AG08396 (cell line): ENCODE measurements at places on chromosomes 16 and 17.
A peak's percentile ranks its signal among the peaks of the same experiment; 100 is the strongest.

DNA sequence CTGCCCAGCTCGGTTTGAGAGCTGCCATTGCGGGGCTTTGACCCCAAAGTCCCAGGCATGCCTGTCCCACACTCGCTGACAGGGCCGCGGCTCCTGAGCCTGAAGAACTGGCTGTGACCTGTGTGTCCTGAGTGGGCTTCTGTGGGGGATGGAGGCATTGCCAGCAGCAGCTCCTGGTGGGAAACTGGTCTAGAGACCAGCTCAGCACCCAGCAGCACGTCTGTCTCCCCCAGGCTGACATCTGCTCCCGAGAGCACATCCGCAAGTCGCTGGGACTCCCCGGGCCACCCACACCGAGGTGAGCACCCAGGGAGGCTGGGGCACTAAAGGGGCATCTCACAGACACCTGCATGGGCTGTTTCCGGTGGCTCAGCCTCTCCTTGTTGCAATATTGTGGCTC is 13.4 kb downstream of the ENDOV start:
- DNase-seq: no peak

DNA sequence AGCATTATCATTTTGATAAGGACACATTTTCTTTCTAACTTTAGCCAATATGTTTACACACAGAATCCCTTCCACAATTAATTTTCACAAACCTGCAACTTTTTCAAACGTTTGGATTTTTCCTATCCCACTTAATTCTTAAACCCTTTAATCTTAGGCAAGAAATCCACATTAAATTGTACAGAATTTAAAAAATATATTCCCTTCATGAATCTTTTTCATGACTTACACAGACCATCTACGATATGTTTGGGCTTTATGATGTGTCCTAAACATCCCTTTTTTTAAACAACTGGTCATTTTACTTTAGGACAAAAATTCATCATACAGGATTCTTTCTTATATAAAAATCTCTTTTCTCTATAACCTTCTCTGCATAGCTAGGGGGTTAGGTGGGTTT is 241.5 kb upstream of the CNTNAP4 start:
- DNase-seq: no peak

DNA sequence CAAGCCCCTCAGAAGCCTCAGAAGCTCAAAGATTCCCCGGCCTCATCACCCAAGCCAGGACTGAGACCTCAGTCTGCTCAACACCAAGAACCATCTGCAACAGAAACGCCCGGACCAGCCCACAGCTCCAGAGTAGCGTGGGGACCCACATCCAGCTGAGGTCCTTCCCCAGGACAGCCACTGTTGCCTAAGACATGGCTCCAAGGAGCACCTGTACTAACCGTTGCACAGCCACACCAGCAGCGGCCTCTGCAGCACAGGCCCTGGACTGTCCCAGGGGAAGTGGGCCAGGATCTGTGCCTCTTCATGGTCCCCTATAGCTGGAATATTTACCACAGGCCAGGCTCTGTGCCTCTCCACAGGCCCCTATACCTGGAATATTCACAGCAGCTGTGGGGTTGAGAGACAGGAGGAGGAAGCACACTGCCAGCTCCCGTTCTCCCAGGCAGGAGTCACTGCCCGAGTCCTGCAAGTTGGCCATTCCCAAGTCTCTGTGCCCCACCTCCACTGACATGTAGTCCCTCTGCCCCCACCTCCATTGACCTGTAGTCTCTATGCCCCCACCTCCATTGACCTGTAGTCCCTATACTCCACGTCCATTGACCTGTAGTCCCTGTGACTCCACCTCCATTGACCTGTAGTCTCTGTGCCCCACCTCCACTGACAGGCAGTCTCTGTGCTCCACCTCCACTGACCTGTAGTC is 38.5 kb downstream of the RPH3AL start:
- no peak for DNase-seq

- no peak for DNase-seq
These were observed 10.8 kb upstream of the KRTAP9-2 start for GRCh38 chr17:41215681-41216080.

DNA sequence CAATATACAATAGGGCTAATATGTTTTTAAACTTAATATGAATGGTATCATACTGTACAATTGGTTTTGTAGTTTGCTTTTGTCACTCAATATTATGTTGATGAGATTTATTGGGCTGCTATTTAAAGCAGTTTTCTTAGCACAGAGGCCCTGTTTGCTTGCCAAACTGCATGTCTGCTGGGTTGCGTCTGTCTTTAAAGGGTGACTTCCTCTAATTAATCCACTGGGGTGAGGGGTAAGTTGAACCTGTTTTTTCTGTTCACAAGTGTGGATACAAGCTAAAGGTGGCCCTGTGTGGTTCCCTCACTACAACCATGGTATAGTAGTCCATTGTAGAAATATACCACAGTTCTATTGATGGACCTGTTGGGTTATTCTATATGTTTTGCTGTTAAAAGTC is 19.7 kb downstream of the TTC19 start:
- DNase-seq: no peak

DNA sequence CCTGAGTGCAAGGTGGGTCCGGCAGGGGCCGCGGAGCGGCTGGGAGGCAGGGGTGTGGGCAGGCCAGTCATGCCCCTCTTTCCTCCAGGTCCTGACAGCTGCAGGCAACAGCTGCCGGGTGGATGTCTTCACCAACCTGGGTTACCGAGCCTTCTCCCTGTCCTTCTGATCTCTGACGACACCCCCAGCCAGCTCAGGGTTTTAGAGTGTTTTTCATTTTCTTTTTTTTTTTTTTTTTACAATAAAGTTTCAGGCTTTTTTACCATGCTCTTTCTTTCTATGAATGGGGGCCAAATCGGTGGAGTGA is 3.6 kb downstream of the THOC6 start:
- DNase-seq: no peak

DNA sequence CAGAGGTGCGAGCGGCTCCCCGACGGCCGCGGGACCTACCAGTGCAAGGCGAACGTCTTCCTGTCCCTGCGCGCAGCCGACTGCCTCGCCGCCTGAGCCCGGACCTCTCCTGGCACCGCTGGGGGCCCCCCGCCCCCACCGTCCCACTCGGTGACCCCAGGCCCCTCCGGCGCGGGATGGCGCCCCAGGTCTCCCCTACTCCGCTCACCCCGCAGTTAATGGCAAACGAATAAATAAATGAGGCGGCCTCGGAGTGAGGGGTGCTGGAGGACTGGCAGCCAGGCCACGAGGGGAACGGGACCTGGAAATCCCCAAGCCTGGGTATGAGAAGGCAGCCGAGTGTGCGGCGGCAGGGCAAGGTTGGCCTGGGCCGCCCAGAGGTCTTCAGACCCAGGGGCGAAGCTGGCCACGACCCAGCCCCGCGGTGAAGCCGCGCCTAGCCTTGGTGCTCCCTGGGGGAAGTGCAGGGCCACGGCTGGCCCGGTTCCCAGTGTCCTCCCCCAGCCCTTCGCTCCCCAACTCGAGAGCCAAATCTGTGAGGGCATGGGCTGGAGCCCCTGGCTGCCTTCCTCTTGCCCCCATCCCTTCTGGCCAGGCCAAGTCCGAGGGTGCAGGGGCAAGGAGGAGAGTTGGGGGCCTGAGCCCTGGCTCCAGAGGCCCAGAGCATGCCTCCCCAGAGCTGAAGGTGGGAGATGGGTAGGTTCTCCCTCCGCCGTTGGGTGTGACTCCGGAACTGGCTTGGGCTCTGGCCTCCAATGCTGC is 796 bp downstream of the NPB start:
- no peak for DNase-seq

DNA sequence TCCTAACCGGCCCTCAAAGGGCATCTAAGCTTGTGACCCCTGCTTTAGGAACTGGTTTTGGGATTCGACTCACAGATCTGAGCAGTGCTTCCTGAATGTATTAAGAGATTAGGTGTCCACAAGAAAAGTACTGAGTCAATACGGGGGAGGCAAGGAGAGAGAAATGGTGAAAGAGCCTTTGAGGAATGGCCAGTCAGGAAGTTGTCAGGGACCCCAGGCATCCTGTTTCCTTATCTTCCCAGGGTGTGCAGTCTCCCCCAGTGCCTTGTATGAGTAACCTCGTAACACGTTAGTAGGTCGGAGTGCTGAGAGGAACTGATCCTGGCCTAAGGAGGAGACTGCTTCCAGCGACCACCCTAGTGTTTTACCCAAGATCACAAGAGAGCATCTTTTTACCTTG is 16.4 kb upstream of the TMED6 start:
- DNase-seq: no peak

- no peak for DNase-seq
These were observed 26.5 kb upstream of the NF1 start for GRCh38 chr17:31068291-31068690.

DNA sequence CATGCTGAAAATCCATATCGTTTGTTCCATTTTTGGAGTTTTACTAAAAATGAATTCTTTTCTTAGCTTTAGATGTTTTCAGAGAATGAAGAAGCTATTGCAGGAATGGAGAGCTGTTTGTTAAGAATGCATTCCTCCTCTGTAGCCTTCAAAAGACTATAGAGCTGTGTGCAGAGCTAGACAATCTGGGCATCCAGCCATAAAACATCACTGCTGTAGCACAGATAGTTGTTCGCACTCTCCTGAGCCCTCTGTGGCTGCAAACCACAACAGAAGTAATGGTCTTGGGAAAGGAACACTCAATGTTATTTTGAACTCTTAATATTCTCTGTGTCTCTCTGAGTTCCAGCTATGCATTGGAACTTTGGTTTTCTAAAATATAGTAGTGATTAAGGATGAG is 4.9 kb downstream of the TNRC6C start:
- peak; percentile 80 for DNase-seq

DNA sequence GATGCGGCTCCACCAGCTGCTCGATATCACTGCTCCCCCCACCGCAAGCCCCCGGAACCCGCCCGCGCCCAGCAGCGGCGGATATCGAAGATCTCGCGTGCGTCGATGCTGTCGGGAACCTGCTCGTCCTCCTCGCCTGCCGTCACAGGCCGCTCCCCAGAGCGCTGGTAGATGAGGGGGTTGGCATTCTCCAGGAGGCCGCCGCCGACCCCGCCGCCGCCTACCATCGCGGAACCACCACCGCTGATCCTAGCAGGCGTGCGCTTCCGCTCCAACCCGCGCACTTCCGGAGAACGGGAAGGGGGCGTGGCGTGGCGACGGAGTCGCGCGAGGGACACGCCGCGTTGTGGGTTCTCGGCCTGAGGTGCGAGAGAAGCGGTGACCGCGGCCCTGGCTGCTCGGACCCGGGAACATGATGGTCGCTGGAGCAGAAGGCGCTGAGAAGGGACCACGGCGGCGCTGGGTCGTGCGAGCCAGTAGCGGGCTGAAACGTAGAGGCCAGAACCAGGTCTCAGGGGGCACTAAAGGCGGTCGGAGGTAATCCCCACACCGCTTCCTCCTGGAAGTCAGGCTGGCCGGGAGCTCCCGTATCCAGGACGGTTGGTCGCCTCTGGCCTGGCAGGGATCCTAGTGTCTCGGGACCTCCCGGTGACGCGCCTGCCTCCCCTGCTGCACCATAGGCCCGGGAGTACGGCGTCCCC is at the start of gene CIAO2B:
Gene CIAO2B, minus strand, starts transcription at position 265 of the 701 bp plus-strand sequence. Its CDS starts 38 bp downstream, at position 227.
- peak; percentile 91 for DNase-seq

GRCh38 chr17:47935961-47936360 is 5.4 kb upstream of the PNPO start:
- DNase-seq: peak; percentile 80

- no peak for DNase-seq
These were observed 14.9 kb downstream of the CEP112 start for GRCh38 chr17:66177048-66177447.

GRCh38 chr17:60602385-60602742 is 2.4 kb downstream of the PPM1D start:
- DNase-seq: no peak

DNA sequence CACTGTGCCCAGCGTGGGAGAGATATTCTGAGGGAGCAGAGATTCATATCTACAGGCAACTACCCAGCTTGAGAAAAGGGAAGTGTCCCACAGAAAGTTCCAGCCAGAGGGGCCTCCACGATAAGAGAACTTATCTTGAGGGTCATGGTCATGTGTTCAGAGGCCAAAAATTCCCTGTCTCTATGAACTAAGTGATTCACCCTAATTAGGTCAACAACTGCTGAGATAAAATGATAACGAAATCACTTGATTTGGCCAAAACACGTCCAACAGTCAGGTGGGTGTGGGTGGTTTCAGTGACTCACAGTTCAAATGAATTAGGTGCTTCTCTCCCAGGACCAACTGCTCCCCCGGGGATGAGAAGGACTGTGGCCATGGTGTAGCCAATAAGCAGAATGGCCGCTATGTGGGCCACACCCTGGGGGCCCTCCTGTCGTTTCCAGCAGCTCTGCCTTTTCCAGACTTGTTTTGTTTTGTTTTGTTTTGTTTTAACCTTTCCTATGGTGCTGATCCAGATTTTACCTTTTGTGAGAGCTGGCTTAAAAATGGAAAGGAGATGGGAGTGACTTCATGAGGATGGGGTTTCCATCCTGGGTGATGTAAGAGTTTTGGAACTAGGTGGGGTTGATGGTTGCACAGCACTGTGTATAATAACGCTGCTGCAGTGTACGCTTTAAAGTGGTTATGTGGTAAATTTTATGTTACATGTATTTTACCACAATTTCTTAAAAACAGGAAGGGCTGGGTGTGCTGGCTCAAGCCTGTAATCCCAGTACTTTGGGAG is 8.7 kb downstream of the DNAI2 start:
- DNase-seq: no peak

DNA sequence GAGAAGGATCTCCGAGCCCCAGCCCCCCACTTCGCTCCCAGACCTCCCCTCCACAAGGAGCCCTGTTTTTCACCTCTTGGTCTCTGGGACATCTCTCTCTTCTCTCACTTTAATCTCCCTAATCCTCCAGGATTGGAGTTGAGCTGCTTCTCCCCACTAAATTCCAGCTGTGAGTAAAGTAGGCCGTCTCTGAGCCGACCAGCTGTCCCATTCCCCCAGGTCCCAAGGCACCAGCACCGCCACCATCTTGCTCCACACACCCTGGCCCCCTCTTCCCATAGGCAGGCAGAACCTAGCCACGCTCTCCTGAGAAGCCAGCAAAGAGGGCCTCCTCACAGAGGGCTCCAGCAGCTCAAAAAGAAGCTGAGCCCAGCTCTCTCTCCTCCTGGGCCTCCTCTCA is 878 bp downstream of the DLG4 start:
- DNase-seq: no peak

GRCh38 chr16:78903237-78903636 is 697.3 kb downstream of the MAF start:
- no peak for DNase-seq

GRCh38 chr16:85353839-85354685 is 241.8 kb upstream of the CIBAR2 start:
- no peak for DNase-seq

GRCh38 chr16:56357241-56357764 is 68.0 kb downstream of the AMFR start:
- peak; percentile 80 for DNase-seq
